IMR-90 (cell line): ENCODE measurements at places on chromosomes 12 and 14. TPM values are rescaled to one million over a fixed set of nuclear protein-coding genes. Genes with fewer than 3 reads are reported as not detected.

DNA sequence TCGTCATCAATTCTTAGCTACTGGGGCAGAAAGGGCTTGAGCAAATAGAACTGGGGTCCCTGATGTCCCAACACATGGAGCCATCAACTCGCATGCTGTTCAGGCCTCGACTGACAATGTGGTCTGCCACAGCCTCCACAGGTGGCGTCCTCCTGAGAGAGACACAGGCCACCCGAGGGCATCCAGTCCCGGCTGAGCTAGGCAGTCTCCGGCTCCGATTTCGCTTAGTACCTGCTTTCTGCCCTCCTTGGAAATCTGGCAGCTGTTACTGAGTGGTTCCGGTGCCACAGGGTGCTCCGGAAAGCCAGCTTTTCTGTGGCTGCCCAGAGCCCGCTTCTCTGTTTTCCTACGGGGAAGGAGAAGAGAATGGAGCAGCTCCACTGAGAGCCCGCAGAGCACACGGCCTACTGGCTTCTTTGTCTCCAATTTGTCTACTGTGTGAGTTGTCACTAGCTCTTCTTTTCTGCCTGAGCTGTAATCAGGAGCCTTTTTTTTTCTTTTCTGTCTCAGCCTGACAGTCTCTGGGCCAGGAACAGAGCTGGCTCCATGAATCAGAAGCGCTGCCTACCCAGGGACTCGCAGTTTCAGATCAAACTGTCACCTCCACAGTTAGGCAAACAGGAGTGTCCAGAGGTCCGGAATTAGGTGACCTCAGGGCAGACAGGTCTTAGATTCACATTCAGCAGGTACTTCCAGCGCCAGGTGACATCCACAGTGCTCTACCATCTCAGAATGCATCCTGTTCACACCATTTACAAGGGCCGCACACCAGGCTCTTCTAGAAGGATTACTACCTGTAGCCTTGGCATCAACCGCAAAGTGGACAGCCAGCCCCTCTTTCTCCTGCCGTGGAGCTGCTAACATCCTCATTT is 73.3 kb downstream of the MOK start:
- no peaks in the 10 kb centered on the region for H3K27me3 ChIP-seq
- DNase-seq: no peak
- H3K36me3 ChIP-seq: peaks cover 3% of the 10 kb centered on the region; the same call in 1 of the 2 replicates
- H3K27ac ChIP-seq: no peak overlapping the region
- no peak overlapping the region for H3K4me3 ChIP-seq
- peaks cover 4% of the 10 kb centered on the region; the same call in 1 of the 2 replicates for H3K4me1 ChIP-seq

DNA sequence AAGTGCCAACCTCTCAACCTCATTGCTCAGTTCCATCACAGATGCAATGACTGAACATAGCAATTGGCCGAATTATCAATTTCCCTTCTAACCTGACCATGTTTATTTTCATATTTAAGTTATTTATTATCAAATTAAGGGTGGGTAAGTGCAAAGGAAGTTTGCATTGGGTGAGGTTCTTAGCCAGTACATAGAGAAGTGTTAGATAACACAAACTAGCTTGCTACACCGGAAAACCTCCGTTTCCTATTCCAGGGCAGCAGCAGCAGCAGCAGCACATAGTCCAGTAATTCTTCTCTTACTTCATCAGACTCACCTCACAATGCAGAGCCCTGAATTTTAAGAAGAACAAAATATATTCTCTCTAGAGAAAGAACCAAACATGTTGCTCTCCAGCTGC is 200.5 kb upstream of the OR4E1 start:
- H3K27me3 ChIP-seq: no peaks in the 10 kb centered on the region
- H3K4me1 ChIP-seq: no peaks in the 10 kb centered on the region
- H3K36me3 ChIP-seq: no peaks in the 10 kb centered on the region

KIF26A gene
- not detected in 2 replicates for total RNA-seq

DNA sequence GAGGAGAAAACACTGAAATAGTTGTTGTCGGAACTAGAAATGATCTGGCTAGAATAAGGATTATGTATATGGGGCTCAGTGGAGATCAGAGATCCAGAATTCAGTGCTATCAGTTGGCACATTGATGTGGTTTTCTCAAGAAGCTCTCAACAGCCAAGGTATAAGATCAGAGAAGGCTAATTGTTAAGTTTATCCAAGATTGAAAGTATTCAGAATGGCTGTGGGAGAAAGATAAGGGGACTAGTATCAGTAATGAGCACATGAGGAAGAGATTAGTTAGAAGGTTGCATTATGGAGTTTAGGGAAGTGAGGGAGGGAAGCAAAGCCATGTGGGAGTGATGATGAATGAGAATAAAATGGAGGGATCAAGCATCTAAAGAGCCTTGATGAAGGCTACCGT is 128.1 kb upstream of the MIS18BP1 start:
- no peak overlapping the region for H3K4me3 ChIP-seq
- H3K27me3 ChIP-seq: no peaks in the 10 kb centered on the region
- DNase-seq: no peak
- H3K27ac ChIP-seq: no peak overlapping the region
- H3K36me3 ChIP-seq: no peaks in the 10 kb centered on the region
- no peaks in the 10 kb centered on the region for H3K4me1 ChIP-seq

GRCh38 chr14:34334329-34334728 is 127.7 kb downstream of the SPTSSA start:
- H3K27me3 ChIP-seq: no peaks in the 10 kb centered on the region
- no peaks in the 10 kb centered on the region for H3K36me3 ChIP-seq
- no peak overlapping the region for H3K27ac ChIP-seq
- H3K4me3 ChIP-seq: no peak overlapping the region
- H3K4me1 ChIP-seq: peaks cover 3% of the 10 kb centered on the region; the same call in 1 of the 2 replicates

NTN4 gene
- 38.6 and 56.6 TPM in 2 replicates for total RNA-seq

MYF5 gene
- not detected in 2 replicates for total RNA-seq

DNA sequence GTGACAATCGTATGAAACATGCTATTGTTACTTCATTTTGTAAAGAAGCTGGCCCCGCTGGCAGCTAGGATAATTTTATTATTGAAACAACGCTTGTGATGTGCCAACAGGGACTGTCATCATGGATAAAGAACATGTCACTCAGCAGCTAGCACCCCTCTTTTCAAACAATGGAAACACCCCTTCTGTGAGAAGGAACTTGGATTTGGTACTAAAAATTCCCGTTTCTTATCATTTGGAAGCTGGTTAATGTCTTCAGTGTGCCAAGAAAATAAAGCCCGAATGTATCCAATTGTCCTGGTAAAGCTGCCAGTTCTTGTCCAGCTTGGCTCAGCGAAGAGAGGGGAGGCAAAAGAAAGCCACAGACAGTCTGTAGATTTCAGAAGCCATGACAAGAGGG is 186.6 kb downstream of the PHLDA1 start:
- DNase-seq: no peak
- no peak overlapping the region for H3K27ac ChIP-seq
- H3K36me3 ChIP-seq: no peaks in the 10 kb centered on the region
- H3K4me1 ChIP-seq: peaks cover 9% of the 10 kb centered on the region
- no peak overlapping the region for H3K4me3 ChIP-seq
- no peaks in the 10 kb centered on the region for H3K27me3 ChIP-seq

DNA sequence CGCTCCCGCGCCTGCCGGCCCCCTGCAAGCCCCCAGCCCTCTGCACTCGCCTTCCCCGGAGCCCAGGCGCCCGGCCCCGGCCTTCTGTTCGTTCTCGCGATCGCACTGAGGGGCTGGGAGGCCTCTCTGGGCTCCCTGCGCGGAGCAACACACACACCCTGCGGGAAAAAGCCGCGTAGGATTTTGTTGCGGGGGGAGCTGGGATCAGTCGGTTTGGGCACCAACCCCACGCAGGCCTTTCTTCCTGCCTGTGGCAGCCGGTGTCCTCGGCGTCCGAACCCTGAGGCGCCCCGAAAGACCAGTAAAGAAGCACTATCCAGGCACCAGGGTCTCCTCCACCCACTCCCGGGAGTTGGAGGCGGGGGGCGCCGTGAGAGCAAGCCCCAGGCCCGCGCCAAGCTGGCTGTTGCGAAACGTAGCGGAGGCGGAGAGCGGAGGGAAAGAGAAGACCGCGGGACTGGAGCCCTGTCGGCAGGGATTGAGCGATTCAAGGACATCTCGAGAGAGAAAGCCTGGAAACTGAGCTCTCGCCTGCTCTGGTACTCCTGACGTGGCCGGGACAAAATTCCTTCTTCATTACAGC is 1.9 kb upstream of the HOXC5 start:
- H3K4me3 ChIP-seq: no peak overlapping the region
- H3K36me3 ChIP-seq: no peaks in the 10 kb centered on the region
- H3K27ac ChIP-seq: no peak overlapping the region
- peaks cover 86% of the 10 kb centered on the region for H3K27me3 ChIP-seq
- no peaks in the 10 kb centered on the region for H3K4me1 ChIP-seq

KRT8 gene
- total RNA-seq: 10.9 and 14.2 TPM in 2 replicates

FRMD6 gene
- 620 and 682 TPM in 2 replicates for total RNA-seq

- DNase-seq: no peak
- H3K4me3 ChIP-seq: no peak overlapping the region
- no peaks in the 10 kb centered on the region for H3K4me1 ChIP-seq
- H3K27me3 ChIP-seq: peaks cover 20% of the 10 kb centered on the region
- no peak overlapping the region for H3K27ac ChIP-seq
- no peaks in the 10 kb centered on the region for H3K36me3 ChIP-seq
Measured at GRCh38 chr12:8014836-8015235, 17.7 kb upstream of the FOXJ2 start.

DNA sequence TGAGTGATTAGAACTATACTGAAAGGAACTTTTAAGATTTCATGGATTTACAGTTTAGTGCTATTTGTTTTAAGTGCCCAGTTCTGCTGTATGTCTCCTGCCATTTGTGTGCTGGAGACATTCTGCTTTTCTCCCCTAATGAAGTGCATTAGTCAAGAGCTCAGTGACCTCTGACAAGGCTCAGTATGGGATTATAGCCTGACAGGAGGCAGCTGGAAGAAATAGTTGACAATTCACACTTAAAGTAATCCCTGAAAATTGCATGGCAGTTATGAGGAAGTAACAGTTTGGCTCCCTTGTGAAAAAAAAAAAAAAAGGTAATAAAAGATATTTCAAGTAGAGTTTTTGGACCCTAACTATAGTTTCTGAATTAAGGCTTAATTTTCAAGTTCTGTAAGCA is 70.3 kb downstream of the ALX1 start:
- H3K4me1 ChIP-seq: no peaks in the 10 kb centered on the region
- no peaks in the 10 kb centered on the region for H3K27me3 ChIP-seq
- H3K27ac ChIP-seq: no peak overlapping the region
- no peaks in the 10 kb centered on the region for H3K36me3 ChIP-seq
- no peak for DNase-seq

MUCL1 gene
- not detected in 2 replicates for total RNA-seq

CMA1 gene
- total RNA-seq: not detected in 2 replicates

FZD10 gene
- not detected in 2 replicates for total RNA-seq

DNA sequence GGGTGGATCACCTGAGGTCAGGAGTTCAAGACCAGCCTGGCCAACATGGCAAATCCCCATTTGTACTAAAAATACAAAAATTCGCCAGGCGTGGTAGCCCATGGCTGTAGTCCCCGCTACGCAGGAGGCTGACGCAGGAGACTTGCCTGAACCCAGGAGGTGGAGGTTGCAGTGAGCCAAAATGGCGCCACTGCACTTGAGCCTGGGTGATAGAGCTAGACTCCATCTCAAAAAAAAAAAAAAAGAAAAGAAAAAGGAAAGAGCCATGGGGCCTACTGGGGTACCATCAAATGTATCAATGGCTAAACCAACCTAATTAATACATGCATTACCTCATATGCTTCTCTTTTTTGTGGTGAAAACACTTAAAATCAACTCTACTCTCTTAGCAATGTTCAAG is 10.7 kb downstream of the TFCP2 start:
- H3K4me3 ChIP-seq: no peak overlapping the region
- no peak overlapping the region for H3K27ac ChIP-seq
- no peaks in the 10 kb centered on the region for H3K27me3 ChIP-seq
- no peak for DNase-seq
- H3K36me3 ChIP-seq: no peaks in the 10 kb centered on the region

DNA sequence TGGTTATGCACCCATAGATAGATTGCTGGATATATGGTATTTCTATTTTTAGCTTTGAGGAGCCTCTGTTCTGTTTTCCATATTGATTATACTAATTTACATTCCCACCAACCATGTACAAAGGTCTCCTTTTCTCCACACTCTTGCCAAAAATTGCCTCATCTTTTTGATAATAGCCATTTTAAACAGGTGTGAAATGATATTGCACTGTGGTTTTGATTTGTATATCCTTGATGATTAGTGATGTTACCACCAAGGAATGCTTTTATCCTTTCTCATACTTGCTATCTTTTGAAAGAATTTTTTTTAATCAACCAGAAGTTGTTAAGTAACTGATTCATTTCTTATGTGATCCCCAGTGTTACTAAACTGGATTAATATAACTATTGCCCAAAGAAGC is 60.0 kb downstream of the BBS10 start:
- H3K27me3 ChIP-seq: no peaks in the 10 kb centered on the region
- H3K36me3 ChIP-seq: no peaks in the 10 kb centered on the region
- no peak overlapping the region for H3K27ac ChIP-seq
- peaks cover 12% of the 10 kb centered on the region for H3K4me1 ChIP-seq
- DNase-seq: no peak
